ENCODE measurements at places on chromosomes 1 and 21.

- no peak for DNase-seq
Observed at GRCh38 chr1:70892930-70893329, 154.7 kb downstream of the PTGER3 start.

GRCh38 chr1:211531194-211532087 is 39.5 kb upstream of the RD3 start:
- no peak for DNase-seq

DNA sequence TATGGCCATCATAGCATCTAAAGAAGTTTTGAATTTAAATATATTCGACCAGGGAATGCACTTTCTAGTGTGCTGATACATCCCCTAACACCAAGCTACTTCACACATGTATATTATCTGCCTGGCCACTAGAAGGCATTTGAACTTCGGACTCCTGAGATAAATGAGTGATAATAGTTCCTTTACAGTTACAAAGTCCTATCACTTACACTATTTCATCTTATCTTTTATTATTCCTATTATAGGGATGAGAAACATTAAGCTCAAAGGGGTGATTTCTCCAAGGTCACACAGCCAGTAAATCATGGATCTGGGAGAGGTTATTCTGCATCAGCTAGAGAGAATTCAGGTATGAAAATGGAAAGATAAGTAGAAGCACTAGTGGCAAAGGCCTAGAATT is 40.3 kb downstream of the GPATCH2 start:
- DNase-seq: no peak

- no peak for DNase-seq
Observed at GRCh38 chr1:32886004-32886827, at the start of gene HPCA. Gene HPCA (plus strand): TSS chr1:32886491. CDS start chr1:32888899, 2,408 bp downstream.
